ENCODE measurements at places on chromosomes 16 and 17.

GRCh38 chr17:76534831-76535732 lies 2.4 kb downstream of the CYGB start:
- no peak for DNase-seq

DNA sequence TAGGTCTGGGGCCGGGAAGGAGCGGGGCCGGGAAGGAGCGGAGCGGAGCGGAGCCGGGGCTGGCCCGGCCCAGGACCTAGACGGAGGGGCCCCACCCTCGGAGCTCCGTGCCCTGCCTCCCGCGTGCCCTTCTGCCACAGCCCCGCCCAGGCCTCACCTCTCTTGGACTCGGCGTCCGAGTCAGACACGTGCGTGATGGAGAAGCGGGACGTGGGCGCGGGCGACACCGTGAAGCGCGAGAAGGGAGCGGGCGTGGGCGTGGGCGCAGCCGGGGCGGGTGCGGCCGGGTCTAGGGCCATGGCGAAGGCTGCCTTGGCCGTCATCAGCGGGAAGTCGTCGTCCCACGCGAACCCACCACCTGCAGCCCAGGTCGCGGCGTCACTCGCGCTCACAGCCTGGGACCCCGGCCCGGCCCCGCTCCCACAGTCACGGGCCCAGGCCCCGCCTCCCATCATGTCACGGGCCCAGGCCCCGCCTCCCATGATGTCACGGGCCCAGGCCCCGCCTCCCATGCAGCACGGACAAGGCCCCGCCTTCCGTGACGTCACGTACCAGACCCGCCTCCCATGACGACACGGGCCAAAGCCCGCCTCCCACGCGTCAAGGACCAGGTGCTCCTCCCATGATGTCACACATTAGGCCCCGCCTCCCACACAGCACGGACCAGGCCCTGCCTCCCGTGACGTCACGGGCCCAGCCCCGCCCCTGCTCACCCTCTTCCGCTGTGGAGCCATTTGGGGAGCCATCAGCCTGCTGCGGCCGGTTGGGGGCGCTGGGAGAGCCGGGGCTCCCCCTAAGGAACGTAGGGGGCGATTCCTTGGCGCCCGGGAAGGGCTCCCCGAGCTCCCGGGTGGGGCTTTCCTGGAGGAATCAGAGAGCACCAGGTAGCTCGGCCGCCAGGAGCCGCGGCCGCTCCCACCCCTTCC lies 45.8 kb upstream of the PVALEF start:
- DNase-seq, result peak; percentile 91

DNA sequence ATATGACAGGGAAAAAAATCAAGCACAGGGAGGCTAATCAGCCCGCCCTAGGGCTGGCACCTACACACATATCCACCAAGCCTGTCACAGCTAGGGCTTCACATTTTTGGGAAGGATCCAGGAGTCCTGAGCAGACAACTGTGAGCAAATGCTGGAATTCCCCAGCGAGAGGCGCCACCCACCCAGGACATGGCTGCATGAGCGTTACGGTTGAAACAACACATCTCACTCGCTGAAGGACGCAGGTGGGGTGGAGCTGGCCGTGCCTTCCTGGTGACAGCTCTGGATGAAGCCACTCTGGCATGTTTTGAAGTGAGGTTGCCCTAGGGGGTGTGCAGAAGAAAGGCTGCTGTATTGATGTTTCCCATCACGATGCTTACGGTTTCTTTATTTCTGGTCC lies 315.1 kb upstream of the EEF2KMT start:
- no peak for DNase-seq

DNA sequence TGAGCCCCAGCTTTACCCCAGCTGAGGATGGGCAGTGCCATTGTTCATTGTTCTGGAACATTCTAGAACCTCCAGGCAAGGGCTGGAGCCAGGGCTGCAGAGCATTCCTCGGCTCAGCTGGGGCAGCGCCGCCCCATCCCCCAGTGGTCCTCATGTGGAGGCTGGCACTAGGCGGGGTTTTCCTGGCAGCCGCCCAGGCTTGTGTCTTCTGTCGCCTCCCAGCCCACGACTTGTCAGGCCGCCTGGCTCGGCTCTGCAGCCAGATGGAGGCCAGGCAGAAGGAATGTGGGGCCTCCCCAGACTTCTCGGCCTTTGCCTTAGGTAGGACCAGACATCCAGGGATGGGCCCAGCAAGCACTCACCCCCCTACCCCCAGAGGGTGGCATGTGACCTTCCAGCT lies at the start of gene TMEM95:
TMEM95 (plus strand) TSS at position 104 of the 400 bp plus-strand sequence; CDS start at position 153, 49 bp downstream.
- no peak for DNase-seq

GRCh38 chr17:10875430-10875851 lies 37.6 kb upstream of the PIRT start:
- DNase-seq, result no peak

- no peak for DNase-seq
Measured at GRCh38 chr16:88363239-88363891, 19.4 kb upstream of the ZNF469 start.

- DNase-seq, result no peak
Measured at GRCh38 chr16:64749346-64749745, 372.5 kb downstream of the CDH11 start.

- no peak for DNase-seq
Measured at GRCh38 chr16:68049449-68049848, 26.4 kb downstream of the DUS2 start.

DNA sequence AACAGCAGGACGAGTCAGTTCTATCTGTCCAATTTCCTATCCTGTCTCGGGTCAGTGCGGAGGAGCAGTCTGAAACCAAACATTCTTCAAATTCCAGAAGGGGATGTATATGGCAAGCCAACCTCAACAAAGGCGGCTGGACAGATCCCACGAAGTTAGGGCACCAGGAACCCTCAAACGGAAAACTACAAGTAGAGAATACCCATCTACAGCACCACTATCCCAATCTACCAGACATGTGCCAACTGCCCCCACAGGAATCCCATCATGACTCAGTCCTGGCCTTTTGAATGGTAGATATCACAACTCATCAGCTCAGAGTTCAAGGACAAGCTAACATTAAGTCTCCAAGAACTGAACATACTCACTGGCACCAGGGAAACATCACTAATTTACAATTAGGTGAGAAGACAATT lies 2.3 kb downstream of the NAT9 start:
- no peak for DNase-seq

- no peak for DNase-seq
Measured at GRCh38 chr16:79054211-79054984, 546.1 kb downstream of the MAF start.

GRCh38 chr17:751269-752001 lies 629 bp downstream of the GEMIN4 start:
- no peak for DNase-seq

GRCh38 chr16:79287424-79287917 lies 313.1 kb downstream of the MAF start:
- no peak for DNase-seq

GRCh38 chr17:35849469-35850348 lies 19.0 kb downstream of the HEATR9 start:
- peak; percentile 28 for DNase-seq

DNA sequence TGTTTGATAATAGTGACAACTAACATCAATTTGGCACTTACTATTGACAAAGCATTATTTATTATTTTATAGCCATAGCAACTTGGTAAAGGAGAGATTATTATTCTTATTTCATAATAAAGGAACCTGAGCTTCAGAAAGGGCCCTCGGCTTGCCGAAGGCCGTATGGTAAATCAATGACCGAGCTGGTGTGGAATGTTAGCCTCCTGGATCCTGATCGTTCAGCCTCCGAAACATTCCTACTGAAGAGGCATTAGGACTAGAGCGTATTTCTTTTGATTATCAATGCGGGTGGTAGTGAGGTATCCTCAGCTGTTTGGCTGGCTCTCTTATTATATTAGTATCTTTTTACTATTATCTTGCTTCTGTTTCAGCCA lies 199.3 kb upstream of the TBX2 start:
- DNase-seq, result no peak

Measured in HS-5 (cell line).